SJSA1 (cell line): ENCODE measurements at places on chromosomes 6 and 20.

GRCh38 chr6:97669191-97670031, 386.4 kb upstream of the MMS22L start:
- no peak for DNase-seq

GRCh38 chr6:45678285-45678607, 300.5 kb upstream of the SUPT3H start:
- DNase-seq = no peak

DNA sequence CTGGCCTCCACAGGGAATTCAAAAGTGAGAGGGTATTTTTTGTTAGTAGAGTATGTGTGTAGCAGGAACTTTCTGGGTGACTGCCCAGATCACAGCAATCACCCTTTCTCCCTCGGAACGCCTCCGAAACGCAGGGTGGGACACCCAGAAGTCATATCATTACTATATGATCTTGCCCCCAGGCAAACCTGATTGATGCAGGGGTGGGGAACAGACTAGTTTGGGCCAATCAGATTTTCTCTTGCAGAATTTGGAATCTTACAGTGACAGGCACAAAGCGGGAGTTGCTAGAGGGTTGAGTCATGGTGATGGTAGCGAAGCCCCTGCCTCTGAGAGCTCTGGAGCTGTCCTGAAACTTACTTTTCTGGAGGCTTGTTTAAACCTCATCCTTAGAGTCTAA, 16.5 kb upstream of the RPN2 start:
- DNase-seq = no peak

DNA sequence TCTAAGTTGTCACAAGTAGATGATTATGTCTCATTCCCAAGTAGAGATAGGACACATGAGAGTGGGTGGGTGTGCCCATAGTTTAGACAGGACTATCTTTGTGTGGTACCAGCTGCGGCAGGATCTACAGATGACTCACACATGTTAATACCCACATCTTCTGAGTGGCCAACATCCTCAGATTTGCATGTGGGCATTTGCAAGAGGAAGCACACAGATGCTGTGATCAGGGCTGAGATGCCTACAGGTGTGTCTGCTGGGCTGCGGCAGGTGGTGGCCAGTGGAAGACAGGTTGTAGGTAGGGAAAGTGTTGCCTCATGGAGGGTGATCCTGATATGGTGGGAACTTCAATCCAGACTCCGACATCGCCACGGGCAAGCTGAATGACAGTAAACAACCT, 50.8 kb downstream of the UTRN start:
- no peak for DNase-seq

- peak; percentile 37 for DNase-seq
Measured at GRCh38 chr6:149938571-149939355, 3.1 kb upstream of the ULBP2 start.

GRCh38 chr6:94559829-94560537, 1017.4 kb upstream of the MANEA start:
- DNase-seq = no peak

- no peak for DNase-seq
Measured at GRCh38 chr20:46965477-46965876, 70.8 kb downstream of the EYA2 start.

DNA sequence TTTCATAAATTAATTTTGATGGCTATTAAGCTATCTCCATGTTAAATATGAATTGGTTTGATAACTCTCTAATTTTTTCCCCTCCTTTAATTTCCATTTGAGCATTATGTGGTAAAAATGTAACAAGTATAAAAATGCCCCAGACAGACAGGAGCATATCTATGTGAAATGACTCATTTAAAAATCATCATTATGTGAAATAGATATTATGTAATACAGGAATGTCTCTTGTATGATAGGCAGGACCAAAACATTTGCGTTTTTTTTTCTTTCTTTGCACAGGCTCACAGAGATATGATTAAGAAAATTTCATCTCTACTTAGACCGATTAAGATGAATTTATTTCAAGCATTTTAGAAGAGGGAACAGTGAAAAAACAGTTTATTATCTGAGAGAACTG, 95.8 kb downstream of the AKAP7 start:
- DNase-seq = no peak

DNA sequence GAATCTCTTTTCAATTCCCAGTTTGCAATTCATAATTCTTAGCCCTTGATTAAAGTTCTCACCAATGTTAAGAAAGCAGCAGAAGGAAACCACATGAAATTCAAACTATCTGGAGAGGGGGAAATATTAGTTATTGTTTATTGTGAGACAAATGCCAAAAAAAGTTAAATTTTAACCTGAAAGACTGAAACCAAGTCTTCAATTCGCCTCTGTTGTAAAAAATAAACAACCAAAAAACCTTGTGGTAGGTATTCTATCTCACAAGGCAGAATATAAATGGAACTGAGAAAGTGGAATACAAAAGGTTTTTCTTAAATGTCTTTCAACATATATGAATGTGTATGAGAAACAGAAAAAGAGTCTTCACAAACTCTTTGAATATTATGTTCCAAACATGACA, 24.8 kb downstream of the TMX4 start:
- DNase-seq = no peak

DNA sequence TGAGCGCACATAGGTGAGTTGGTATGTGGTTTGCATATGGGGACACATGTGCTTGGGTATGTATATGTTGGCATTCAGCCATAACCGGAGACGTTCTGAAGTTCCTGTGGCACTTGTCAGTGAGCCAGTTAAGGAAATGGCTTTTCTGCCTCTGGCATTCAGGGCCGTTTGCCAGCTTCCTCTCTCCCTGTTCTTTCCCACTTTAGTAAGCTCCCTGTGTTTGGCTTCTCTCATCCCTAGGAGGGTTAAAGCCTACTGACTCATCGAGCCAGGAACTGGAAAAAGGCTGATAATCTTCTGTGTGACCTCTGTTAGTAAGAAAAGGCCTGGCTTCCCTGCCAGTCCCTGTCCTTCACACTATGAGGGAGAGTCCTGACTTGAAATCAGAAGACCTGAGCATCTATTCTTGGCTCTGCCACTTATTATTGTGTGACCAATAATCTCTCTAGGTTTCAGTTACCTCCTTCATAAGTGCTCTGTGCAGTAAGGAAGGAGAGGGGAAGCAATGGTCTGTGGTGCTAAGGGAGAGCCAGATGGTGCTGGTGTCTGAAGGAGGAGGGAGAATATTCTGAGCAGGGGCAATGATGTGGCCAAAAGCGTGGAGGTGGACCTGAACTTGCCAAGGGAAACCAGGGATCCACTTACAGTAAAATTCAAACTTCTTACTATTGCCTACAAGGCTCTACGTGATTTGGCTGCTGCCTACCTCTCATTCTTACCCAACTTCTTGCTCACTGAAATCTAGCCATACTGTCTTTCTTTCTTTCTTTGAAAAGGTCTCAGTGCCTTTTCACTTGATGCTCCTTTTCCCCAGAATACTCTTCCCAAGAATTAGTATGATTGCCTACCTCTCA, 31.4 kb downstream of the ACSS2 start:
- peak; percentile 75 for DNase-seq

DNA sequence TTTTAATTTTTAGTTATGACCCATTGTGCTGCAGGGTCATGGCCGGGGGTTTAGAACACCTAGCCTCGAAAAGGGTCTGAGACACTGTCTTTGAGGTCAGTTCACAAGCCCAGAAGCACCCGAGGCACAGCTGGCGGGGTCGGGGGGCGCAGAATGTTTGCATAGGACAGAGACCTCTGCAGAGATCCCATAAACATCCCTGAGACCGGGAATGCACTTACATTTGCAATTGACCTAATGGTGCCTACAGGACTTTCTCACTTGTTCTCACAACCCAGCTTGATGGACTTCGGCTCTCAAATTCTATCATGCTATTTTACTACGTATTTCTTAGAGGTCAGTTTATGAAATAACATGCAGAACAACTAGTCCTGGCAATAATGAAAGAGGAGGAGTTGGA, 33.5 kb upstream of the FOXC1 start:
- DNase-seq = no peak

DNA sequence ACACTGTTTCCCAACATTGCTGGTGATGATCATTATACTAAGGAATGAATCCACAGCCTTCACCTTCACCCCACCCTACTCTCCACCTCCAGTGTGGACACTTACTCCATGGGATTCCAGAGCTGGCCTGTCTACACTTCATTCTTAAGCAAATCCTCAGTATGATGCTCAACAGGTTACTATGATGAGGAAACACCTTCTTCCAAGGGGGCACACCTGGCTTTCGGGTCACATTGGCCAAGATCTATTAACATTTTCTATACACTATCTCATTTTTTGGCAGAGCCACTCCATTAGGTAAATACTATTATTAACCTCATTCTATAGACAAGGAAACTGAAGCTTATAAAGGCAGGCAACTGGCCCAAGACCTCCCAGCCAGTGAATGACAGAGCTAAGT, 8.0 kb upstream of the EPPIN start:
- no peak for DNase-seq

- DNase-seq = no peak
Measured at GRCh38 chr6:155186052-155186658, 77.7 kb upstream of the CLDN20 start.

- no peak for DNase-seq
Measured at GRCh38 chr6:33936886-33937285, 133.1 kb upstream of the MLN start.

GRCh38 chr6:9961646-9962045, 453.2 kb downstream of the TFAP2A start:
- DNase-seq = no peak

GRCh38 chr6:170139531-170139930, 151.3 kb downstream of the DLL1 start:
- DNase-seq = peak; percentile 28

- no peak for DNase-seq
Measured at GRCh38 chr6:108966251-108966650, 118.0 kb downstream of the ARMC2 start.

DNA sequence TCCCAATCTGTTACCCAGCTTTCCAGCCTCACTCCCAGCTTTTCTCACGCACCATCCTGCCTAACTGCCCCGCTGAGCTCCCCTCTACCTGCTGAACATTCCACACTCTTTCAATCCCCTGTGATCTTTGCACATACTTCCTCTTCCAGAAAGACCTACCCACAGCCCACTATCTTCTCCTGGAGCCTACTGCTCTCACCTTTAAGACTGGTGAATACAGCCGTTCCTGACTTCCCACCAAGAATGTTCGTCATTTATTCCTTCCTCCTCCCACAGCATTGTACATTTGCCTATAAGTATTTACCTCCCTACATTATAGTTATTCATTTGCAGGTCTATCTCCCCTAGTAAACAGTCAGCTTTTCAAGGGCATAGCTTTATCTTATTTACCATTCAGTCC, 61.9 kb upstream of the MBOAT1 start:
- DNase-seq = no peak

- DNase-seq = no peak
Measured at GRCh38 chr6:130529569-130530149, 163.8 kb downstream of the TMEM200A start.

DNA sequence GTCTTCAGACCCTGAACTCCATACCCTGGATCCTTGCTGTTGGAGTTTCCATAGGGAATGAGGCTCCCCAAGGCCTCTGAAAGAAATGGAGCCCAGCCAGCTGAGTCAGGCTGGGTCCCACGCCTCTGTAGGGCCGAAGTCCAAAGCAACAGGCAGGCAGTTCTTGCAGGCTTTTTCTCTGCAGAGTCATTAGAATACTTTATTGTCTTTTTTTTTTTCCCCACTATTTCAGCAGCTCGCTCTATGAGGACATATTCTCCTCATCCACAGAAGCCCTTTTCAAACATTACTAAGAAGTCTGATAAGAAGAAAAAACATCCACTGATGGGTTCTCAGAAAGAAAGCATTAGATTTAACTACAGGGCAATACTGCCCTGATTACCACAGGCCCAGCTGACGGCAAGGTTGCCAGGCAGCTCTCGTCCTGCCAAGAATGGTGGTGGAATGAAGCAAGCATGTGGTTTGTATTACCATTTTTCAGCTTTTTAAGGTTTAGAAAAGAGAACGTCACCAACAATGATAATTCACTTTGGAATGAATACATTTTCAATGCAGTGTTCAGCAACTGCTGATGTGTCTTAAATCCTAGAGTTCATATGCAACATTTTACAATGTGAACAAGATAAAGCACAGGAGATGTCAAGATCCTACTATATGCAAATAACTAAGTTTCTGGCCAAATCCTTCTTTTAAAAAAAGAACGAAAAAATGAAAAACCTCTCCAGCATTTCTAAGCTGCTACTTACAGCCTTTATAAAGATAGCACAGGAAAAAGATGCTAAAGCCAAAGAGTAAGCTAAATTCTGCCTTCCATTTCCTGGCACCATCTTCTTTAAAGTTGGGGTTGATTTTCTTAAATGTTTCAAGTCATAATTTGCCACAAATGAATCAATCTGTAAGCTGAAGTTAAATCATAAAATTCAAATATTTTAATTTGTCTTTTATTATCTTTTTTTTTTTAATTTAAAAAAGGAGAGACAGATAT, 223.6 kb upstream of the CITED2 start:
- peak; percentile 80 for DNase-seq

DNA sequence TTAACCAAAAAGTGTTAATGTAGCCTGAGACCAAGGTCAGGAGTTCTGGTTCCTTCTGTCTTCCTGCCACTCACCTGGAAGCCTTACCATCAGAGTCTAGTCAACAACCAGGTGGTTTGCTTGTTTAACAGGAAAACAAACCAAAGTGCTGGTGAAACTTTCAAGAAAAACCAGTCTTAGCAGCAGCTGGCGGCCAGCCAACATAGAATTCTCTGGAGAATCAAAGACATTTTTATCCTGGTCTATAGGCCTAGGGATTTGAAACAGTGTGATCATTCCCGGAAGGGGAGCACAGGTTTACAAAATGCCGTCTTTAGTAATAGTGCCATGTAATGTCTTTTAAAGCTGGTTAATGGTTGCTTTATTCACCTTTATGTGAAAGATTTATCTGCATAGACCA, 146.6 kb upstream of the AKIRIN2 start:
- no peak for DNase-seq

GRCh38 chr6:128057541-128057940, 156.7 kb upstream of the THEMIS start:
- DNase-seq = no peak

DNA sequence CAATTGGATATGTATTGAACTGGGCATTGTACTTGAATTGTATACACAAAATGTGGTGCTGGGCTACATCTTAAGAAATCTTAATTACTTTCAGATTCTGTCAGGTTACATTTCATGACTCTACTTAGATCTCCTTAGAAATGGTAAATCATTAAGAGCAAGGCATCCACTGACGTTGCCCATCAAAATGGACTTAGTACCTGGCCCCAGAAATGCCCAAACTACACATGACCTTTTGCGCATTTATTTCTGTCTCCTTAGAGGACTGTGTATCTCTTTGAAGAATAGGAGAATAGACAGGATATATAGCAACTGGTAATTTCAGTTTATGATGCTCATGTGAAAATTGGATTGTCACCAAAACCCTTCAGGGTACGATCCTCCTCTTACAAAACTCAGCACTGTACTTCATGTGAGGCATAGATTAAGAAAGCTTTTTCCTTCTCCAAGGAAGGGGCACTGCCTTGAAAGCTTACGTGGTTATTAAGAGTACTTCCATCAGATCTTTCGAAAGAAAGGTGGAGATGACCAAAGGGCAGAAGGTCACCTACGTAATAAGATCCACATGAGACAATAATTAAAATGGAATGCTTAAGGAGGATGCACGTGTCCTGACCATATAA, 61.4 kb upstream of the BMP2 start:
- DNase-seq = no peak
